ENCODE measurements at places on chromosomes 7 and 10. TPM values are rescaled to one million over a fixed set of nuclear protein-coding genes. Genes with fewer than 3 reads are reported as not detected.

DNA sequence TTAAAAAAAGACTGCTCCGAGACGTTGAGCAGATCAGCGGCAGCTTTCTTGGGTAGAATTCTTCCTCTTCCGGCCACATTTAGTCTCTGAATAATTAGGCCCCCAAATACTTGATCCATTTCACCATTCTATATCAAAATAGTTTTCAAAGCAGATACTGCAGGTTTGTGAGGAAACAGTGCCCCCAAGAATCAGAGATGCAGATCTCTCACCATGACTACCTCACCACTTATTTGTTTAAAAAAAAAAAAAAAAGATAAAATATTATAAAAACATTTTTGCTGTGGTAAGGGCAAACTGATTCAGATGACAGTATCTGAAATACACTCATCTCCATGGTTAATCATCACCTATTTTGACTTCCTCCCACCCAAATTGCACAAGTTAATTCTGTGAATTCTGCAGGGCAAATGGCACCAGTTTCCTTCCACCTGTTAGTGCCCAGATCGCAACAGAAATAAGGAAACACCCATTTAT is 210.4 kb downstream of the FAM107B start:
- peaks cover 9% of the 10 kb centered on the region for H3K4me1 ChIP-seq
- no peak for DNase-seq
- no peak overlapping the region for H3K4me3 ChIP-seq

DNA sequence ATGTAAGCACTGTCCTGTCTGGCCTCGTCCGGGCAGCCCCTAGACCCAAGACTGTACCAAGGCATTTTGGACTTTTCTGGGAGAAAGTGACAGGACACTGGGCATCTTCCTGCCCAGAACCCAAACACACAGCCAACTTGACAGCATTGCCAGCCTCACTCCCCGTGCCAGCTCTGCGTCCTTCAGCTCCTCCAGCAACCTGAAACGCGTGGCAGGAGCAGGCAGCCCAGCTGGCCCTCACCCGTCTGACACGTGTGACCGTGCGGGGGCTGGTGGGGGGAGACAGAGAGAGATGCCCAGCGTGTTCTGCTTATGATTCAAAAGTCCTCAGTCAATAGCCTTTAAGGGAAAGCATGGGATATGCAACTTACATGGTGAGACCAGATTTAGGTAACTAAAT is 50.3 kb upstream of the SLC29A3 start:
- H3K4me1 ChIP-seq, result no peaks in the 10 kb centered on the region
- no peaks in the 10 kb centered on the region for H3K27me3 ChIP-seq
- H3K36me3 ChIP-seq, result no peaks in the 10 kb centered on the region
- peak; percentile 56 for DNase-seq
- H3K4me3 ChIP-seq, result no peak overlapping the region

DNA sequence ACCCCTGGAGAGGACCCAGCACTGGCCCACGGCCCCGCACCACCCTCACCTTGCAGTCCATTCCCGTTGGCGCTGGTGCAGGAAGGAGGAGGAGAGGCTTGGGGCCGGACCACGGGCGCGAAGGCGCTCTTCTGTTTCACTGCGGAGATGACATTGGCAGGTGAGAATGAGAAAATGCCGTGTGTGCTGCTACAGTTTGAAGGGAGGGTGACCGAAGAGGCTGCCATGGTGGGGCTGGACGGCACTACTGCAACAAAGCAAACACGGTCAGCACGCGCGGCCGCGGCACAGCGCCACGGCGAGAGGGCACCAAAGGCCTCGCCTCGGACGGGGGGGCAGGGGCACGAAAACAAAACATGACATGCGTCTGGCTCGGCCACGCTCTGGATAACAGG is 123.9 kb downstream of the EBF3 start:
- no peaks in the 10 kb centered on the region for H3K27me3 ChIP-seq
- H3K4me1 ChIP-seq, result no peaks in the 10 kb centered on the region
- H3K27ac ChIP-seq, result no peak overlapping the region
- H3K4me3 ChIP-seq, result no peak overlapping the region
- DNase-seq, result no peak

DNA sequence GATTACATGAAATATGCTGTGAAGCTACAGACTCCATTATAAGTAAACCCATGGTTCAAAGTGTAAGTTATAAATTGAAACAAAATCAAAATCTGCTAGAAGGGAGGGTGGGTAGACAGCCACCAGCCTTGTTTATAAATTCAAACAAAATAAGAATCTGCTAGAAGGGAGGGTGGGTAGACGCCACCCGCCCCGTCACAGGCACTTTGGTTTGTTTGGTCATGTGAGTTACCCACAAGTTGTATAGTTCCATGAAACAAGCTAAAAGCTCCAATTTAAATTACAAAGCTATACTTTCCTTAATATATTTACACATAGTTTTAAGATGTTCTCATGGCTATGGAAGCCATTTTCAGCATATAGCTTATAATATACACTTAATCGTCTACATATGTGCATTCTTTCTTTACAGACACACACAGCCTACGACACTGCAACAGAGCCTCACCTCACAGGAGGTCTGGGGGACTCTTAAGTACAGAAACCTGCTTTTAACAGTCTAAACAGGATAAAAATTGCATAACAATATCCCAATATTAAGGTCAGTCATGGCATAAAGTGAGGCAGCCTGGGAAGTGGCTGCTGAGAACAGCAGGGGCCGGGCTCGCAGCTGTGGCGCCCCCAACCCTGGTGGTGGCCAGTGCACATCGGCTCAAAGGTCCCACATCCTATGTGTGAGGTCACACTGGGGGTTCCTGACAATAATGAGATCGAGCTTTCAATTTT is 28.1 kb upstream of the NCAPG2 start:
- H3K4me3 ChIP-seq, result no peak overlapping the region
- H3K4me1 ChIP-seq, result no peaks in the 10 kb centered on the region

GRCh38 chr10:49298983-49299815 is at the start of gene C10orf71:
Gene C10orf71, plus strand, starts transcription at chr10:49299170. Its CDS starts 23,376 bp downstream, at chr10:49322546.
- H3K36me3 ChIP-seq, result no peaks in the 10 kb centered on the region
- no peak for DNase-seq
- no peaks in the 10 kb centered on the region for H3K4me1 ChIP-seq
- H3K27me3 ChIP-seq, result no peaks in the 10 kb centered on the region
- no peak within 1 kb of the TSS for H3K27ac ChIP-seq
- no peak within 1 kb of the TSS for H3K4me3 ChIP-seq

GRCh38 chr10:62437696-62438095 is 63.5 kb downstream of the ZNF365 start:
- H3K4me1 ChIP-seq, result no peaks in the 10 kb centered on the region
- no peaks in the 10 kb centered on the region for H3K36me3 ChIP-seq
- H3K27ac ChIP-seq, result no peak overlapping the region
- no peak overlapping the region for H3K4me3 ChIP-seq
- no peaks in the 10 kb centered on the region for H3K27me3 ChIP-seq
- DNase-seq, result peak; percentile 81

GRCh38 chr10:11560076-11560709 is 51.3 kb downstream of the USP6NL start:
- no peak for DNase-seq
- H3K36me3 ChIP-seq, result no peaks in the 10 kb centered on the region
- H3K4me1 ChIP-seq, result no peaks in the 10 kb centered on the region
- H3K4me3 ChIP-seq, result no peak overlapping the region
- H3K27me3 ChIP-seq, result no peaks in the 10 kb centered on the region

- no peak overlapping the region for H3K4me3 ChIP-seq
- no peak for DNase-seq
- no peaks in the 10 kb centered on the region for H3K36me3 ChIP-seq
These were observed 38.1 kb upstream of the PIK3AP1 start for GRCh38 chr10:96758423-96758822.

GRCh38 chr7:46927131-46927810 is 654.6 kb downstream of the TNS3 start:
- DNase-seq, result no peak
- no peak overlapping the region for H3K27ac ChIP-seq
- no peaks in the 10 kb centered on the region for H3K36me3 ChIP-seq
- H3K27me3 ChIP-seq, result no peaks in the 10 kb centered on the region
- H3K4me3 ChIP-seq, result no peak overlapping the region
- H3K4me1 ChIP-seq, result no peaks in the 10 kb centered on the region

DNA sequence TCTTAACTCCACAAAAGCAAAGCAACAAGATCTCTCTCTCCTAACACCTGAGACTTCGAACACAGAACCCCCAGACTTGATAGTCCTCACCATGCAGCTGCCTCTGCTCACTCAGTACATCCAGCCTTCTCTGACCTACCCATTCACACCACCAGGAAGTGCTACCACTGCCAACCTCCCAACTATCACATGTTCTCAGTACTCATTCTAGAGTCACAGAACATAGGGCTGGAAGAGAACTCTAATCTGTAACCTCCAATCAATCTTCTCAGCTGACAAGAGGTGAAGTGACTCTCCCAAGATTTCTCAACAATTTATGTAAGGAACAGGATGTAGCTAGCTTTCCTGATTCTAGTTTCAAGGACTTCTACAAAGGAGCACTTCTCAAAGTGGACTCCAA is 3.8 kb downstream of the NUDCD3 start:
- H3K27ac ChIP-seq, result no peak overlapping the region
- DNase-seq, result no peak
- peaks cover 33% of the 10 kb centered on the region for H3K36me3 ChIP-seq
- H3K4me3 ChIP-seq, result no peak overlapping the region
- peaks cover 15% of the 10 kb centered on the region for H3K4me1 ChIP-seq

GRCh38 chr10:60937784-60938654 is 6.0 kb downstream of the RHOBTB1 start:
- H3K36me3 ChIP-seq, result peaks cover 4% of the 10 kb centered on the region
- no peak for DNase-seq
- no peaks in the 10 kb centered on the region for H3K4me1 ChIP-seq
- no peaks in the 10 kb centered on the region for H3K27me3 ChIP-seq
- H3K27ac ChIP-seq, result no peak overlapping the region

- H3K27ac ChIP-seq, result no peak overlapping the region
- H3K36me3 ChIP-seq, result no peaks in the 10 kb centered on the region
- DNase-seq, result no peak
- no peaks in the 10 kb centered on the region for H3K4me1 ChIP-seq
- no peak overlapping the region for H3K4me3 ChIP-seq
- H3K27me3 ChIP-seq, result no peaks in the 10 kb centered on the region
These were observed 80.8 kb downstream of the OSBPL3 start for GRCh38 chr7:24899161-24899560.

GRCh38 chr7:146397141-146397540 is 280.5 kb downstream of the CNTNAP2 start:
- H3K36me3 ChIP-seq, result no peaks in the 10 kb centered on the region
- H3K4me1 ChIP-seq, result no peaks in the 10 kb centered on the region
- DNase-seq, result no peak

DNA sequence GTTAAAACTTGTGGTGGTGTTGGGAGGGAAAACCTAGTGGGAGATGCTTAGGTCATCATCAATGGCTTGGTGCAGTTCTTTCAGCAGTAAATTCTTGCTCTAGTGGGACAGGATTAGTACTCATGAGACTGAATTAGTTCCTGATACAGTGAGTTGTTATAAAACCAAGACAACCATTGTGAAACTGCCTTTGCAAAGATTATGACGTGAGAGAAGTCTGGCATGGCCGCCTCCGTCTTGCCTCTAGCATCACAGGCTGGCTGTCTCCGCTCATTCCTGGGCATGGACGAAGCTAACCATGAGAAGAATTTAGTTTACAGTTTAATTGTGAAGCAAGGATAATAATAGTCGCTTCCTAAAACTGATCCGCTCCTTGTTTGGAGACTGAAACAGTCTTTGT is 186.4 kb downstream of the KIF20B start:
- H3K27me3 ChIP-seq, result no peaks in the 10 kb centered on the region
- H3K27ac ChIP-seq, result no peak overlapping the region
- H3K4me1 ChIP-seq, result no peaks in the 10 kb centered on the region
- no peaks in the 10 kb centered on the region for H3K36me3 ChIP-seq
- DNase-seq, result no peak

DNA sequence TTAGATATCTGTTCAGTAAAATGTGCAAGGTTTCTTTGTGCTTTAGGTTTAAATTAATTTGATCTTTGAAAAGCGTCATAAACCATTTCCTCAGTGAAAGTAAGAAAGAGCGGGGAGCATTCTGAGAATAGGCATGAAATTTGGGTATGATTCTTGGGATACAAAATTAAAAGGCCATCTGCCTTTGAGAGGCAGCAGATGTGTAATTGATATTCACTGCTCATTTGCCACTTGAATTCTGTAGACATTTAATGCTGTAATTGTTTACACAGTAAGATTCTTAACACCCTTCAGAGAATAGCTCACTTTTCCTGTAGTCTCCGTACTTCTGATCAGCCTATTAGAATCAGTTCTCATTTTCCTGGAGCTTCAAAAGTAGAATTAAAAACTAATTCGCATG is 18.7 kb downstream of the FRMD4A start:
- H3K27ac ChIP-seq, result no peak overlapping the region
- no peaks in the 10 kb centered on the region for H3K36me3 ChIP-seq
- H3K27me3 ChIP-seq, result no peaks in the 10 kb centered on the region
- no peaks in the 10 kb centered on the region for H3K4me1 ChIP-seq
- H3K4me3 ChIP-seq, result no peak overlapping the region

- no peak for DNase-seq
- H3K36me3 ChIP-seq, result no peaks in the 10 kb centered on the region
- no peaks in the 10 kb centered on the region for H3K27me3 ChIP-seq
- H3K27ac ChIP-seq, result no peak overlapping the region
- no peak overlapping the region for H3K4me3 ChIP-seq
- no peaks in the 10 kb centered on the region for H3K4me1 ChIP-seq
These were observed 11.2 kb upstream of the THSD7A start for GRCh38 chr7:11843113-11843765.

GRCh38 chr7:1725199-1725690 is 55.2 kb downstream of the ELFN1 start:
- H3K36me3 ChIP-seq, result no peaks in the 10 kb centered on the region
- H3K4me3 ChIP-seq, result no peak overlapping the region
- H3K27ac ChIP-seq, result no peak overlapping the region
- H3K4me1 ChIP-seq, result no peaks in the 10 kb centered on the region

DNA sequence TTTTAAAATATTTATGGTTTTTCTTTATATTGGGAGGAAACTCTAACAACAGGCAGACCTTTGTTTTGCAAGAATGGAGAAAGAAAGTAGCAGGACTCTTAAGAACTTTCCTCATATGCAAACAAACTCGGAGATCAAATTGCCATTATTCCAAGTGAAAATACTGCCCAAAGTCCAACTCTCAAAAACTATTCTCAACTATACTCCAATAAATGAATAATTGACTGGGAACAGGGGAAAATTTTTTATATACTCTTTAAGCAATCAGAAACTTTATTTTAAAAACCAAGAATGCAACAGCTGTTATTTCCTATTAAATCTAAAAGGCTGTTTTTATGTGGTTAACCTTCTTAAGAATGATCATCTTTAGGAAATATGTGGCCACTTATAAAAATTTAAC is 101.9 kb downstream of the COL28A1 start:
- no peak for DNase-seq
- H3K27me3 ChIP-seq, result no peaks in the 10 kb centered on the region
- H3K27ac ChIP-seq, result no peak overlapping the region
- no peaks in the 10 kb centered on the region for H3K4me1 ChIP-seq

The IL15RA gene
- total RNA-seq, result 13.9 TPM

The FOXI2 gene
- total RNA-seq, result 1.1 TPM

The SCIN gene
- total RNA-seq, result 141 TPM

The HELLS gene
- total RNA-seq, result 13.5 TPM

The PPP1R9A gene
- total RNA-seq, result 25.7 TPM

The LAMTOR4 gene
- total RNA-seq, result 122 TPM

The AKR1C8 gene
- total RNA-seq, result 0.66 TPM

Data from kidney (tissue), 22 donors.